AG08395 (cell line): ENCODE measurements at places on chromosomes 2 and 18.
A peak's percentile ranks its signal among the peaks of the same experiment; 100 is the strongest.

DNA sequence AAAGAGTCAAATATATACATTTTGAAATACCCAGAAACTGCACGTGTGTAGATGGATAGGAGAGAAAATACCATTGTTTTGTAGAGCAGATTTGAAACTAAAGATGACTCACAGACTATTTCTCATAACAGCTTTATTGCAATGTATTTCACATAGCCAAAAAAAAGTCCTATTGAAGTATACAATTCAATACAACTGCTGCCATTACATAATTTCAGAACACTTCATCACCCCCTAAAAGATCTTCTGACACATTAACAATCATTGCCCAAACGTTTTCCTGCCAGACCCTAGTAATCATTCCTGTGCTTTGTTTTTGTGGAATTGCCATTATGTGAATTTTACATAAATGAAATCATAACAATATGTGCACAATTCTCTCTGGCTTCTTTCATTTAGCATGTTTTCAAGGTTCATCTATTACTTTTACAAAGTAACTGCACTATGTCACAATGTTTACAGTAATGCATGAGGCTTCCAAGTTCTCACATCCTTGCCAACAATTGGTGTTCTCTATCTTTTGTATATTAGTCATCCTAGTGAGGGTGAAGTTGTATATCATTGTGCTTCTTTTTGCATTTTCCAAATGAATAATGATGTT, 378.6 kb upstream of the CWC22 start:
- peak; percentile 35 for DNase-seq

DNA sequence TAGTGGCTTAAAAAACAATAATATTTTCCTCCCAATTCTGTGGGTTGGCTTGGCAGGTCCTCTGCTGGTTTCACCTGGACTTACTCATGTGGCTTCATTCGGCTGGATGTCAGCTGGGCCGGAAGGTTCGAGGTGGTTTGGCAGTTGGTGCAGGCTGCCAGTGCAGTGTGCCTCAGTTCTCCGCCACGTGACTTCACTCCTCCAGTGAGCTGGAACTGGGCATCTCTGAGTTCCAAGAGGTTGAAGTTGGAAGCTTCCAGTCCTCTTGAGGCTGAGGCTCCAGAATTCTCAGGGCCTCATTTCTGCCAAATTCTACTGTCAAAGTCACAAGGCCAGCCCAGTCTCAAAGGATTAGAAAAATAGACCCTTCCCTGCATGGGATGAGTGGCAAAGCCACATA, 83.4 kb upstream of the B3GNT7 start:
- no peak for DNase-seq

GRCh38 chr2:159251296-159252173, 35.0 kb downstream of the WDSUB1 start:
- DNase-seq, result no peak

DNA sequence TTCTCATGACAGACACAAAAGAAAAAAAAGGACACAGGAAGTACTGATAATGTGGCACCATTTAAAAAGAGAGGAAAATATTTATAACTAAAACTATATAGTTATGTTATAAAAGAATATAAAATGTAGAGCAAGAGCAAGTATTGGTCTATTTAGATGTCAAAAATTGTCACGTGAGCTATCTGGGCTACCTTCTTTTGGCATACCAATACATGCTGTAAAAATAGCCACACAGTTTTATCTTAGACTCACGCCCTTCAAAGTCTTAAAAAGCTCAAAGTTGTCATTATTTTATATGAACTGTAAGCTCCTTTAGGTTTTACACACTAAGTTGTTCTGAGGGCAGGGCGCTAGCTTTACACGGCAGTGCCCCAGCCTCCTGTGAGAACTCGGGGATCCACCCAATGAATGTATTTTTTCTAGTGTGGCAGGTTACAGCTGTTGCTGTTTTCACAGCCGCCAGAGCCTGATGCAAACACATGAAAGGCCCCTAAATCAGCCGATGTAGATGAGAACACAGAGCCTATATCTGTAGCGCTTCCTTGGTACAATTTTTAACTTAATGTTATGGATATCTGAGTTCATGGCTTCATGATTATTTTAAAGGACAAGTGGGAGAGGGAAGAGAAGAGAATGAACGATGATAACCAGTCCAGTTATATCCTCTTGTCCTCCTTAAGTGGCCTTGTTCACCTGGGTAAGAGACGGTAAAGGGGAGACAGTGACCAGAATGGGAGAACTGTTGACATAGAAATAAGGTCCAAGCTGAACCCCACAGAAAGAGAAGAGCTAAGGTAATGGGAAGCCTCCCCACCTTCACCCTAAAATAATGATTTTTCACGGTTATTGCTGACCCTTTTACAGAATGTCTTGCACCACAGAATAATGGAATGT, 130.8 kb downstream of the CACNB4 start:
- DNase-seq, result no peak

- DNase-seq, result no peak
Observed at GRCh38 chr2:28406276-28407096, 13.8 kb downstream of the FOSL2 start.

DNA sequence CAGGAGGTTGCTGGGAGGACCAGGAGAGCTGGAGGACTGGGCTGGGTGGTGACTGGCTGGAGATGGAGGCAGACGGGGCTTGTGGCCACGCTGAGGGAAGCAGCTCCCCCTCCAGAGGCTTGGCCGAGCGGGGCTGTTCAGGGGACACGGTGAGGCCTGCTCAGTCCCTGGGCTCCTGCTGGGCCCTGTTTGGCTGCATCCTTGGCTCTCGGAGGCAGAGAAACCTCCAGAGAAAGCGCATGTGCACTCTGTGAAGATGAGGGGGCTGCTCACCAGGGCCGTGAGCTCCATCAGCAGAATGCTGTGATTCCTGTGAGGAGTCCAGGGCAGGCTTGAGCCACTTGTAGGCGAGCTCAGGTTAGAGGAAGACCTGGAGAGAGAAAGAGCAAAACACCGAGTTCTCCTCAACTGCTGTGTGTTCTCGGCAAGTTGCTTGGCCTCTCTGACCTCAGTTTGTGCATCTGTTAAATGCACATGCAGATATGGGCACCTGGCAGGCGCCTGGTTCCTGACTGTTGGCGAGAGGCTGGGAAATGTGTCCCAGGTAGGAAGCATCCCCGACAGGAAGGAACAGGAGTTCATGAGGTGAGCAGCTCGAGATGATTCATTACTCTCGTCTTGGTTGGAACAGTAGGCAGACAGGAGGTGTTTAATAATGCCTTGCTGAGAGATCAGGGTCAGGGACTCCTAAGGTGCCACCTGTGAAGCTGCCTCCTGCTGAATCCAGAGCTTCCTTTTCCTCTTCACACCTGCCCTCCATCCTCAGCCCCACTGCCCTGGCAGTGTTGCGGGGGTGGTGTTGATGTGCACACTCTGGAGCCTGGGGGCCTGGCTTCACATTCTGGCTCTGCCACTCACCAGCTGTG, 941 bp downstream of the ZAP70 start:
- DNase-seq, result no peak

DNA sequence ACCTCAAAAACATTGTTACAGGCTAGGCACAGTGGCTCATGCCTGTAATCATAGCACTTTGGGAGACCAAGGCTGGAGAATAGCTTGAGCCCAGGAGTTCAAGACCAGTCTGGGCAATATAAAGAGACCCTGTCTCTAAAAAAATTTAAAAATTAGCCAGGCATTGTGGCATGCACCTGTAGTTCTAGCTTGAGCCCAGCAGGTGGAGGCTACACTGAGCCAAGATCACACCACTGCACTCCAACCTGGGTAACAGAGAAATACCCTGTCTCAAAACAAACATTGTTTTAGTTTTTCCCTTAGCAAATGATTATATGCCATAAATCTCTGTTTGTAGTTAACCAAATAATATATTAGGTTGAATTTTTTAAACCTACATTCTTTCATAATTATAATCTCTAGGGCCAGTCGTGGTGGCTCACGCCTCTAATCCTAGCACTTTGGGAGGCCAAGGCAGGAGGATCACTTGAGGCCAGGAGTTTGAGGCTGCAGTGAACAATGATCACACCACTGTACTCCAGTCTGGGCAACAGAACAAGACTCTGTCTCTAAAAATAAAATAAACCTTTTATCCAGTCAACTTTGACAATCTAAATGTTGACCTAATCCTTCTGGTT, 13.3 kb upstream of the CYP20A1 start:
- no peak for DNase-seq

DNA sequence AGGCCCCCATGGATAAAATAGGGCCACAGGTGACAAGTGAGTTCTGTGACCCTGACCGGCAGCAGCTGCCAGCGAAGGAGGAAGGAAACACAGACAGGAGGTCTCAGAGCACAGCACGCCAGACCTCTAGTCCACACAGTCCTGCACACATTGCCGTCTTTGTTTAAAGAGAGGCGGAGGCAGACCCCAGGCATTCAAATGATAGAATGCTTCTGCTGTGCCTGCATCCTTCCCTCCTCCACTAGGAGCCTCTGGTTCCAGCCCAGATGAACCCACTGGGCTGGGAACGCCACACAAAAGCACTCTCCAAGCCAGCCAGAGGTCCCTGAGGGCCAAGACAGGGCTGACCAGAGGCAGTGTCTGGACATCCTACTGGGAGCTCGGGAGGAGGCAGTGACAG, 118.7 kb downstream of the KLHL29 start:
- no peak for DNase-seq

DNA sequence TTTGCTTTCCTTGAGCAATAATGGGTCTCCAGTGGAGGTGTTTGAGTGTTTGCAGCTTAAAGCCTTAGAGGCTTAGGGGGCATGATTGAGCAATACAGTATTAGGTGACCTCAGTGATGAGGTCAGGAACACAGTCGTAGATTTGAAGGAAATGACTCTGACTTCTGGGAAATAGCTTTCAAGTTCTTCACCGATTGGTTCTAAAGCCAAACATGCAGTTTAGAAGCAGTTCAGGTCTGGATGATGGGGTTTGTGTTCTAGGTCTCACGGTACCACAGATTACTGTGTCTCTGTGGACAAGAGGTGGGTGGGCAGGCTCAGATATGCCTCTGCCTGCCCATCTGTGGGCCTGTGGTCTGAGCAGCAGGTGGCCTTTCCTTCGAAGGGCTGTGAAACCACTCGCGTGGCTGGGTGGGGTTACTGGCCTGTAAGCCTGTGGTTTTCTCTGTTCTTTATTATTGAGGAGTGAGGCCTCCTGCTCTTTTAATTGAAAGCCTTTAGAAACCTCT, 7.8 kb downstream of the MTHFD2 start:
- peak; percentile 37 for DNase-seq

DNA sequence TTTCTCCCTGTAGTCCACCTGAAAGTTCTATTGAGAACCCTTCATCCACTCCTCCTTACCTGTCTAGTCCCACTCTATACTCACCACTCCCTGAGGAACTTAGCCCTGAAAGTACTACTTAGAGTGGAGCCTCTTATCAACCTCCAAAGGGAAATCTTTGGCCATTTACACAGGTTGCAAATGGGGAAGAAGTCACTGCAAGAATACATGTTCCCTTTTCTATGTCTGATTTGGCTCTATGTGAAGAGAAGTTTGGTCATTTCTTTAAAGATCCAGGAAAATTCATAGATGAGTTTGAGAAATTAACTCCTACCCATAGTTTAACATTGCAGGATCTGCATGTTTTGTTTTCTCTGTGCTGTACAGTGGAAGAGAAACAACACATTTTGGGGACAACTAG, 22.9 kb upstream of the MGAT4A start:
- DNase-seq, result no peak

- no peak for DNase-seq
Observed at GRCh38 chr2:226885769-226886435, 50.0 kb downstream of the RHBDD1 start.

GRCh38 chr2:235756491-235756890, 262.6 kb downstream of the AGAP1 start:
- no peak for DNase-seq

DNA sequence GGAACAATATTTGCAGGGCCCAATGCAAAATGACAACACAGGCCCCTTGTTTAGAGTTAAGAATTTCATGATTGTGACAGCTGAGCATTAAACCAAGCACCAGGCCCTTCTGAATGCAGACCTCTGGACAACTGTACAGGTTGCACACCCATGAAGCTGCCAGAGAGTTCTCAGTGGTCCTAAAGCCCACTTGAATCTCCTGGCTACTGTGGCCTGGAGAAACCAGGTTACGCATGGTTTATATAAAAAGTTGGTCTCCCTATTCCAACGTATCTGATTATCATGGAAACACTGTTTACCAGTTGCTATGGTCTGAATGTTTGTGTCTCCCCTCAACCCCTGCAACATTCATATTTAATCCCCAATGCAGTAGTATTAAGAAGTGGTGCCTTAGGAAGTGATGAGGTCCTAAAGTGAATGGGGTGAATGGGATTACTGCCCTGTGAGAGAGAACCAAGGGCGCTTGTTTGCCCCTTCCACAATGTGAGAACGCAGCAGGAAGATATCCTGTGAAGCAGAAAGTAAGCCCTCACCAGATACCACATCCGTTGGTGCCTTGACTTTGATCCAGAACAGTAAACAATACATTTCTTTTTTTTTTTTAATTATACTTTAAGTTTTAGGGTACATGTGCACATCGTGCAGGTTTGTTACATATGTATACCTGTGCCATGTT, 48.0 kb upstream of the ANXA4 start:
- no peak for DNase-seq

DNA sequence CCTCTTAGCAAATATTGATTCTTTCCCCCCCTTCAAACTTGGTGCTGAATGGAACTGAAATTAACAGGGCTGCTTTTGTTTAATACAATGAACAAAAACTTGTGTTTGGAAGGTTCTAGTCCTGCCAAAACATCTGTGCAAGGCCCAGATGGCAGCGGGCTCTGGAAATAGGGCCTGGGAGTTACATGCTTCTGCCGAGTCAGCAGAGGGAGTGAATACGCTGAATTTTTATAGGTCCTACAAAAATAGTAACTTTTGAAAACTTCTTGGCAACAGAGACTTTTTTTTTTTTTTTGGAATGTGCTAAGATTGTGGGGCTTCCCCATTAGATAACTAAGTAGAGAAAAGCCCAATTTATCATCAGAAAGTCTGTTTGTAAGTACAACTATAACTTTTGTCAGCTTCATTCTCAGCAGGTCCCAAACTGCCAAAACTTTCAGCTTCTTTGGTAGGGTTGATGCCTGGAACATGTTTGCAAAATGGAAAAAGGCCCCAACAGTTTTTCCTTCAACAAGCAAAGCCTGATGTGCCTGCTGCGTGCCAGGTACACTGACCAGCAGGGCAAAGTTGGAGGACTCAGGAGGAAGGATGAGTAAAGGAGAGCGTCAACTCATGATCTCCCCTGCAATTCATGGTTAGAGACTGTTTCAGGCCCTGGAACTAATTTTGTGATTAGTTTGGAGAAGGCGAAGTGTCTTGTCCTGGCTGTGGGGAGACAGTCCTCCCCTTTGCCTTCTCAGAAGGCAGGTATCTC, 45.1 kb upstream of the HDAC4 start:
- DNase-seq, result peak; percentile 22

- DNase-seq, result no peak
Observed at GRCh38 chr2:170222298-170222697, 44.4 kb downstream of the MYO3B start.
